ENCODE measurements at places on chromosomes 5 and 9. TPM values are rescaled to one million over a fixed set of nuclear protein-coding genes. Genes with fewer than 3 reads are reported as not detected.
A peak's percentile ranks its signal among the peaks of the same experiment; 100 is the strongest.

DNA sequence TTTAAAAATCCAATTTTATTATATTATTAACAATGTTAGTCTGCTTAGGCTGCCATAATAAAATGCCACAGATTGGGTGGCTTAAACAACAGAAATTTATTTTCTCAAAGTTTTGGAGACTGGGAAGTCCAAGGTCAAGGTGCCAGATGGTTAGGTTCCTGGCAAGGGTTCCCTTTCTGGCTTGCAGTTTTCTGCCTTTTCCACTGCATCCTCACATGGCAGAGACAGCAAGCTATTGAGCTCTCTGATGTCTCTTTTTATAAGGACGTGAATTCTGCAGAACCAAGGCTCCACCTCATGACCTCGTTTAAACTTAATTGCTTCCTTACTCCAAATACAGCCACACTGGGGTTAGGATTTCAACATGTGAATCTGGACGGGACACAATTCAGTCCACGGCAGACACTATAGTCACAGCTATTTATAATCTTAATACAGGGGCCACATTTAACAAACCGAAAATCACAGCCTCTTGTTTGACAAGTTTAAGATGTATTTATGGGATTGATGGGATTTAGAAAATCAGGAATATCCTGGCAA, 174.9 kb upstream of the PUM3 start:
- DNase-seq, result no peak

The PTPRD gene
- total RNA-seq, result 73.6 TPM

GRCh38 chr5:103260951-103261350, 2.4 kb downstream of the MACIR start:
- no peak for DNase-seq

DNA sequence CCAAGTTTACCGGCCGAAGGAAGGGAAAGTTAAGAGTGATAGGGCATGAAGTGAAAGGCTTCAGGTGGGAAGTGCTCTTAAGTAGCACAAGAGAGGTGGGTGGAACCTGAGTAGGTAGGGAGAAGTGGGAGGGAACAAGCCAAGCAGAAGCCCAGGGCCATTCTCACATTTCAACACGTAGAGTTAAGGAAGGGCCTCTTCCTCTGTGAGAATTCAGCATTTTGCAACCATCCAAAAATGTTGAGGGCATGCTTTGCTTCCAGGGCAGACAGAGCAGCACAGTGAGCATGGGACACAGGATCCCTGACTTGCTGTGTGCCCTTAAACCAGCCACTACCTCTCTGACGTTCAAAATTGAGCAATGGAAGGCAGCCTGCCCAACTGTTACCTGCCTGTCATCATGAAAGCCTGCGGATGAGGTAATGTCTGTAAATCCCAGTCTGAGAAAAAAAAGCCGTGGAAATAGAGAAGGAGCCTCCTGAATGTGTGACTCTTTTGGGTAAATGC, 3.3 kb downstream of the CYFIP2 start:
- DNase-seq, result no peak

GRCh38 chr9:131010482-131011273, 1.7 kb downstream of the LAMC3 start:
- no peak for DNase-seq

- no peak for DNase-seq
Measured at GRCh38 chr9:94086486-94087345, 2.5 kb downstream of the PTPDC1 start.

- DNase-seq, result no peak
Measured at GRCh38 chr9:73280113-73280512, 128.4 kb downstream of the ANXA1 start.

DNA sequence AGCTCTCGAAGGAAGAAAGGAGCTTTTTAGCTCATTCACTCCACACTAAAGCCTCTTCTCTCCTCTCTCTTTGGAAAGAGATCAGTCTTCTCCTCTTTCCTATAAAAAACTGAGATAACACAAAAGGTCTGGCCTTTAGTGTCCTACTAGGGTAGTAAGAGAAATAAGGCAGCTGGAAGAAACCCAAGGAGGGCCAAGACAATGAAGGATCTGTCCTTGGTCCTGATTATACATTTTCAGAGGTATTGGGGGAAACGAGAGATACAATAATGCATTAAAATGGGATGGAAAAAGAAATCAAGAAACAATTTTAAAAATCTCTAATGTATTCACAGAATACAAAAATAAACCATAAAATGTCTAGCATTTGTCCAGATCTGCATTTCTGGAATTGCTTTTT, 184.0 kb downstream of the SLF1 start:
- no peak for DNase-seq

DNA sequence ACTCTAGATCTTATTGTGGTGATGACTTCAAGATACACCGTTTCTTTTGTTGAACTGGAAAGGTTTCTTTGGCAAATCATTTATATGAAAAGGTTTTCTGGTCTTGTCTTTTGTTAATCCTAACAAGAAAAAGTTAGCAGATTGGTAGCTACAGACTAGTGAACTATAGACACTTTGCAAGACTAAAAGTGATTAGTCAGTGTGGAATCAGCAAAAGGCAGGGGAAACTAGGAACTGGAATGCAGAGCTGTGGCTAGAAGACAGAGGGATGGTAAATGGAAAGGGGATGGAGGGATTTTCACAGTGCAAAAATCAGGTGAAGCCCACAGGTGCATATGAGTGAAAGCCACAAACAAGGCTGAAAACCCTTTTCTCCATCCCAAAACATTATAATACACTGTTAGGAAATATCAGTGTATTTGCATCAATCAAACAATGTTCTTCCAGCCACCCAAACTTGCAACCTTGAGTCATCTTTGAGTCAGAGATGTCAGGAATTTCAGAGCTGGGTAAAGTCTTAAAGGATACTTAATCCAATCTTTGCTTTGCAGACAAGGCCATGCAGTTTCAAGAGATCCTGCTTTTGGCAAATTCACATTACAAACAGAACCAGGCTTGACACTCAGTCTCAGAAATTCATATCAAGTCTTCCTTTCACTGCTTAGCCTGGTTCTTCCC, 52.7 kb downstream of the PLK2 start:
- DNase-seq, result no peak

DNA sequence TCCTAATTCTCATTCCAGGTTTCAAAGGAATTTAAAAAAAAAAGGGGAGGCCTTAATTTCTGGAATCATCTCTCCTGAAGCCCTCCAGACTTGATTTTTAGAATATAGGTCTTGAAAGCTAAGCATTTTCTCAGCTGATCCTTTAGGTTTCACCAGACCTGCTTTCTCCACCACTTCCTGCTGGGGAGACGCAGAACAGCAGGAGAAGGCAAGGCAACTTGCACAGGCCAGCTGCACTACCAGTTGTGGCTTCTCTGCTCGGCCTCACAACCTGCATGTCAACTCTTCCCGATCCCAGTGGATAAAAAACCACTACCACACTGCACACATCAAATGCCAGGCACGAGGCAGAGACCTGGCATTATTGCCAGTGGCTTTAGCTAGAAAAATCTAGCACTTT, 119.8 kb downstream of the SIL1 start:
- DNase-seq, result no peak

DNA sequence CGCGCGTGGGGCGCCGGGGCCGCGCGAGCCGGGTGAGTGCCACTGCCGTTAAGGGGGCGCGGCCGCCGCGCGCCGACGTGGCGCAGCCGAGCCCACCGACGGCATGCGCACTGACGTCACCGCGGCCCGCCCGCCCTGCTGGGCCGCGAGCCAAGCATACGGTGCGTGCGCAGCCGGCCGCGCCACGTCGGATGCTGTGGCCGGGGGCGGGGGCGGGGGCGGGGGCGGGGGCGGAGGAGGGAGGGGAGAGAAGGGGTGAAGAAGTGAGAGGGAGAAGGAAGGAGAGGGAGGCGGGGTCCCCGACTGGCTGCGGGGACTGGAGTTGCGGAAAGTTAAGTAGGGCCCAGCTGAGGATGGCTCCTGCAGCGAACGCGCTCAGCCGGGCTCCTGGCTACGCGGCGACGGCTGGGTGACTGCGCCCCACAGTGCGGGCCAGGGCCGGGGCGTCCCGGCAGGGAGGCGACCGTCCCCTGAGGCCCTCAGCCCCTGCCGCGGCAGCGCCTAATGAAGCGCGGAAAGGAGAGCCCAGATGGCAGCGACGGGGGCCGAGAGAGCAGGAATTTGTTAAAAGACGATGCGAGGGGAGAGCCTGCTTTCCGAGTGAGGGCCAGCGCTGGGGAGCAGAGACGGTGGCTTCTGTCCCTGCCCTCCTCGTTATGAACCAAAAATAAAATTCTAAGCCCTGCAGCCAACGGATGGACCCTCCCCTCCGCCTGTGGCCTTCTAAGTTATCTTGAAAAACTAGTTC, at the start of gene DAP:
DAP (minus strand) TSS at position 50 of the 748 bp plus-strand sequence. CDS start 166 bp downstream, outside the sequence.
- peak; percentile 87 for DNase-seq

- no peak for DNase-seq
Measured at GRCh38 chr5:121108725-121109124, 644.6 kb downstream of the PRR16 start.

DNA sequence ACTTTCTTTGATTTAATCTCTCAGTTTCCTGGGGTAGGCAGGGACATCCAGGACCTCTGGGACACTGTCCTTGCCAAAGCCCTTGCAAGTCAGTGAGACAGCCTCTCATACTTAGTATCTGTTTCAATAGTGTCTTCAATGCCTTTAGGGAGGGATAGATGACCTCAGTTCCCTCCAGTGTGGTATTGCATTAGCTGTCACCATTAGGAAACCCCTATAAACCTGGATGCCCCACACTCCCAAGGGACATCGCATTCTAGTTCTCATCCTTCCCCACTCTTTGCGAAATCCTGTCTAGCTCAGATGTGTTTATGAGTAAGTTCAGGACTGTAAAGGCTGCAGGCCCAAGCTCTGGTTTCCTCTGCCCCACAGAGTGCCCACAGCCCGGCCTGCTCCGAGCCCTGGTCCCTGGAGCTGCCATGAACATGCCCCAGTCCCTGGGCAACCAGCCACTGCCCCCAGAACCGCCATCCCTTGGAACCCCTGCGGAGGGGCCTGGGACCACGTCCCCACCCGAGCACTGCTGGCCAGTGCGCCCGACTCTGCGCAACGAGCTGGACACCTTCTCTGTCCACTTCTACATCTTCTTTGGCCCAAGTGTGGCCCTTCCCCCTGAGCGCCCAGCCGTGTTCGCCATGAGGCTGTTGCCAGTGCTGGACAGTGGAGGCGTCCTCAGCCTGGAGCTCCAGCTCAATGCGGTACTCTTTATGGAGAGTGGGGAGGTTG, 13.2 kb downstream of the TMEM8B start:
- no peak for DNase-seq

DNA sequence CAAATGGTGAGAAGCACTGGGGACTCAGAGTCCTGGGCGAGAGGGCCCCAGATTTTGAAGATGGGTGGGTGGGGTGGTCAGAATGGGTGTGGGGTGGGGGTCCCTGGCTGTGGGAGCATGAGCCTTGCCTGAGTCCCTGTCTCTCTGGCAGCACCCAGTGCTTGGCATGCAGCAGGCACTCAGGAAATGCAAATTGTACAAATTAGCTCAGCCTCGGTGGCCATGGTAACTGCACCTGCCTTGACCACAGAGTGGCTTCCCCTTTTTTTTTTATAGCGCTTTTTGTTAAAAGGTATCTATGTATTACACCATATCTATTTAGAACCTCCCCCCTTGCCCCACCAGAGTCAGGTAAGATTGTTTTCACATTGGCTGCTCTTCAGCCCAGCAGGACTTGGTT, 19.2 kb upstream of the PITX1 start:
- no peak for DNase-seq

DNA sequence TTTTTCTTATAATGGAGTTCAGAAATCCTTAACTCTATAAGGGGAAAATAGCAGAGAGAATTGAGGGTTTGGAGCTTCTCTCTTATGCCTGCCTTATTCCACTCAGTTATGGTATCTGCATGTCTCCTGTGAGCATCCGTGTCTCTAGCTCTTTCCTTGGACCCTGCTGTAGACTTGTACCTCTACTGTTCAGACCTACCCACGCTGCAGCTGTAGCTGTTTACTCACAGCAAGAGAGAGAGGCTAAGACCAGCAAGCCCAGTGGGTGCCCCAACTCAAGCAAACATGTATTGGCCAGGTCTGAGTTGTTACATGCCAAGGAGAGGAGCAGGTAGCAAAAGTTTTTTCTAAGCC, 7.1 kb upstream of the PCSK1 start:
- DNase-seq, result no peak

The ARHGEF28 gene
- 1.0 TPM for total RNA-seq

- DNase-seq, result no peak
Measured at GRCh38 chr5:73709536-73710129, 83.6 kb downstream of the ARHGEF28 start.

The FOXD4 gene
- not detected for total RNA-seq

- no peak for DNase-seq
Measured at GRCh38 chr9:35705836-35706430, 16.2 kb upstream of the TPM2 start.

GRCh38 chr5:173201636-173202265, 33.3 kb downstream of the NKX2-5 start:
- no peak for DNase-seq

GRCh38 chr5:115785381-115786065, 30.9 kb downstream of the CDO1 start:
- DNase-seq, result peak; percentile 15

The KIF4B gene
- 0.08 TPM for total RNA-seq

The NDUFB6 gene
- 62.5 TPM for total RNA-seq

The ZNF883 gene
- total RNA-seq, result 20.2 TPM

GRCh38 chr5:111347021-111347420, 122.8 kb downstream of the CAMK4 start:
- DNase-seq, result no peak

GRCh38 chr9:125413579-125413978, 152.0 kb downstream of the GAPVD1 start:
- DNase-seq, result no peak

DNA sequence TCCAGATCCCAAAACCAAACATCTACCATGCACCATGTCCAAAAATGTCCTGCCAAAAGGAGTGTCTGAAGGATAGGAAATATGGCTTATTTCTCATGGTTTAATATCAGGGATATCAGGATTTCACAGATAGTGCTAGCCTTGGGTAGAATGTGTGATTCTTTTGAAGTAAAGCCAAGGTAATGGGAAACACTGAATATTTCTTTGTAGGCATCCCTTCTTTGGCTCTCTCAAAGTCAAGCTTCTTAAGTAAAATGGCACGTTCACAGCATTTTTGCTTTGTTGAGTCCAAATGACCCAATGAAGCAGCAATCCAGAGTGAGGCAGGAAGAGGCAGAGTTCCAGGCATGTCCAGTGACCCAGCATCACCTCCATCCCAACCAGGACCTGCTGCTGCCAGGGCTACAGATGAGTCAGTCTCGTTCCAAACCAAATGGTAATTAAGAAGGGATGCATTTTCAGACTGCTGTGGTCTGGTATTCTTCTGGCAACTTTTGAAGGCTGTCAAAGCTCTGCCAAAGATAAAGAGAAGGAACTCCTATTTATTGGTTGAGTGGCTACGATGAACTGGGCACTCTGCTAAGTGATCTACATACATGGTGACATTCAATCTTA, 678.8 kb upstream of the KLF4 start:
- DNase-seq, result no peak

GRCh38 chr5:135208903-135209721, 175.1 kb upstream of the PITX1 start:
- peak; percentile 39 for DNase-seq

All from H1 (cell line).